ENCODE measurements at places on chromosomes 1 and 21. TPM values are rescaled to one million over a fixed set of nuclear protein-coding genes. Genes with fewer than 3 reads are reported as not detected.

IFI44 gene
- 3.7 TPM for total RNA-seq

TEDDM1 gene
- not detected for total RNA-seq

LCE2A gene
- total RNA-seq, result not detected

LCE1F gene
- total RNA-seq, result not detected

MATN1 gene
- total RNA-seq, result not detected

ADORA1 gene
- under 0.01 TPM for total RNA-seq
